Stimulated activated CD4-positive, alpha-beta T cell treated with anti-CD3 and anti-CD28 coated beads, Interleukin-1b, Interleukin-23, amount 100 ng/mL, for 1 hour (primary cell): ENCODE measurements at places on chromosomes 5 and 9.

DNA sequence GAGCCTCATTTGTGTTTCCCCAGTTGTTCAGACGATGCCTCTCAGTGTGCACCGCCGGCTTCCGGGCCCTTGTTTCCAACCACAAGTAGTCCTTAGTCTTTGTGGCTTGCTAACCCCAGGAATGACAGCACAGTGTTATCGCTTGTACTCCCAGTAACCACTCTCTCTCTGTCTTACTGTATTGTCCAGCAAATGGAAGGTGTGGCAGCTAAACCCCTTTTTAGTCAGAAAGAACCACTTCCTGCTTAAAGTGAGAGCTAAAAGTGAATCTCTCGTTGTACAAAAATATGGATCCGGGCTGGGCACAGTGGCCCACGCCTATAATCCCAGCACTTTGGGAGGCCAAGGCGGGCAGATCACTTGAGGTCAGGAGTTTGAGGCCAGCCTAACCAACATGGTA lies 61.3 kb downstream of the ENC1 start:
- DNase-seq, result no peak

GRCh38 chr9:93690618-93691017 lies 114.2 kb downstream of the PHF2 start:
- no peak for DNase-seq

DNA sequence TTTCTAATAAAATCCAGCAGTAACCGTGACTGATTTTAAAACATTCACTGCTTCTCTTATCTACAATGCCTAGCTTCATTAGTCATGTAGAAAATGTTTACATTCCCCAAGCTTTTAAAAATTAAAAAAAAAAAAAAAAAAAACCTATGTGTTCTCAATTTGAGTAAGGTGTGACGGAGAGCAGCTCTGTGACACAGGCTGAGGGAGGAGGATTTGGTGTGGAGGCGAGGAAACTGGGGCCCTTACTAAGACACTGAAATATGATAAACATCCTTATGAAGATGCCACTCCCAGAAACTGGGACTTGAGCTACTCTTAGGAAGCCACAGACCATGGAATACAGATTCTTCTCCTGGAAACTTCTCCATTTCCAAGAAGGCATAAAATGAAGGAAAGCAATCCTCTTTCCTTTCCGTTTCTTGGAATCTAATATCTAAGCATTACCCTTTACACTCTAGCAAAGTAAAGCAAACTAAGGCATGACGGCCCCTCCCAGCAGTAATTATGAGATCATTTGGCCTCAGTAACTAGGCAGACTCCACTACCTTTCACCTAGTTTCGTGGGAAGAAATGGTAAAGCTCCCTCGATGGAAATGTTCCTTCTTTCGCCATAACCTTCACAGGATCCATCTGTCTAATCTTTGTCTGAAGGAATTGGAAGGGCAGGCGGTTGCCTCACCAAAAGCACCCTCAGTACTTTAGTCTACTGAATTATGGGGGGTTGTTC lies 23.5 kb downstream of the GRAMD2B start:
- no peak for DNase-seq

DNA sequence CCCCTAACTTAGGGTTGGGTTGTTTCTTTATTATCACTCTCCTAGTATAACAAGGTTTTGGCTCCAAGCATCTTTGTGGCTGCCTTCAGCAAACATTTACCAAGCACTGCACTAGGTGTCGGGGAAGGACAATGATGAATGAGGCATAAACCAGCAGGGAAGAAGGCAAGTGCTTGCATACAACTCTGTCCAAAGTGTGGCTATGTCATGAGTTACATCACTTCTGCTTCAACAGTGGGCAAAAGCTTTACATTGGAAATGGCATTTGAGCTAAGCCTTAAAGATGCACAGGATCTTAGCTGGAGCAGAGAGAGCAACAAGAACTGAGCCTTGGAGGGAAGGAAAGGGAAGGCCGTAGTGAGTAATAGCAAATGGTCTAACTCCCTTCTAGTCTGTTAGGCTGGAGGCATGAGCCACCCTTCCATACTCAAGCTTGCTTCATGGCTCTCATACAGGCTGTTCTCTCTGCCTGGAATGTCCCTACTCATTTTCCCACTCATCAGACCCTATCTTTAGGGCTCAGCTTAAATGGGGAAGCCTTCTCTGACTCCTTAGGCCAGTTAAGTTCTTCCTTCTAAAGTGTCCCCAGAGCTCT lies 121.8 kb downstream of the SEMA6A start:
- no peak for DNase-seq

DNA sequence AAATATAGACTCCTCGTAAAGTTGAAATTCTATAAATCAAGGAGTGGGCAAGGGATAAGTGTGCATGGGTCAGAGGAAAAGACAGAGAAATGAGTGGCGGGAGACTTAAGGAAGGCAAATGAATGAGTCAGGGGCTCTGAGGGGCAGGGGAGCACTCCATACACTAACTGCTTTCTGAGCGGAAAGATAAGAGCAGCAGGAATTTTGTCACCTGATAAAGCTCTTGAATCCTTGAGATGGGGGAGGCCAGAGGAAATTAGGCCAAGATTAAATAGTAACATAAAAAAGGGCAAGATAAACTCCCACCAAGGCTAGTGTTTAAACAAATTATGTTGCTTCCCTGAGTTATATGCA lies 191.0 kb upstream of the S1PR3 start:
- DNase-seq, result no peak

DNA sequence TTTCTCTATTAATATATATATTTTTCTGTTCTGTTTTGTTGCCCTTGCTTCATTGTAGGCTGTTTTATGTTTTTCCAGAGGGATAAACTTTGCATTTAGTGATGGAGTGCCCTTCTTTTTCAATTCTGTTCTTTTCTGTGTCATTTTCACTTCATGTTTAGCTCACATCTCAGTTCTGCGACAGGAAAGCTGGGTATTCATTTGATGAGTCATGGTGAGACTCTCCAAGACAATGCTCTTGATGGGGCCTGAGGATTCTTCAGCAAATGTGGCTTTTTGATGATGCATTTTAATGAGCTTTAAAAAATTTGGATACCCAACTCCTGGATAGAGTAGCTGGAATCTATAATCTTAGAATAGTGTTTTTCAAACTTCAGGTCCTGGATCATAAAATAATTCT lies 56.5 kb upstream of the SPATA31D4 start:
- DNase-seq, result no peak

GRCh38 chr9:90552317-90552716 lies 90.3 kb downstream of the DIRAS2 start:
- DNase-seq, result no peak

GRCh38 chr9:93079371-93079770 lies 16.6 kb upstream of the CARD19 start:
- DNase-seq, result no peak

DNA sequence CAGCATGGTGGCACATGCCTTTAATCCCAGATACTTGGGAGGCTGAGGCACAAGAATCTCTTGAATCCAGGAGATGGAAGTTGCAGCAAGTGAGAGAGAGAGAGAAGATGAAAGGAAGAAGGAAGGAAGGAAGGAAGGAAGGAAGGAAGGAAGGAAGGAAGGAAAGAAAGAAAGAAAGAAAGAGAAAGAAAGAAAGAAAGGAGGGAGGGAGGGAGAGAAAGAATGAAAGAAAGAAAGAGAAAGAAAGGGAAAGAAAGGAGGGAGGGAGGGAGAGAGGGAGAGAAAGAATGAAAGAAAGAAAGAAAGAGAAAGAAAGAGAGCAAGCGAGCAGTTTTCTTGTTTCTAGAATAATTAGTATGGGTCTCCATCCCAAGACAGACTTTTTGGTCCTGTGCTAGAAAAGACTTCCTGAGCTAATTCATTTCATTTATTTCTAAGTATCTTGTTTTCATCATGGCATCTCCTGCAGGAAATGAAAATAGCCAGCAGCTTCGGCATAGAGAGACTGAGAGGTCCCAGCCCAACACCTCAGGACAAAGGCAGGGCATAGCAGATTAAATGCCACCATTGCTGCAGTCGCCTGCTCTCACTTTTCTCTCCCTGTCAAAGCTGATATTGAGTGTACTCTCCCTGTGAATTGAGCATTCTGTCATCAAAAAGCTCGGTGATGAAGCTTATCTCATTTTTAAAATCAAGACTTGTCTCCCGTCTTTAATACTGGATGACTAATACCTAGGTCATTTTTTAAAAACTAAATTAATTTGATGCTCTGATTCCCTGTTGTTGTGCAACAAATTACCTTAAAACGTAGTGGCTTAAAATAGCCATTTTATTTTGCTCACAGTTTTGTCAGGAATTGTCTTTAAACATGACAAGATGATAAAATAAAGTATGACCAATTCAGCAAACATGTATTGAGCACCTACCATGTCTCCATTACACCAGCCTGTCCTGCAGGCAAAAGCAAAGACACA lies 91.8 kb upstream of the ADRA1B start:
- no peak for DNase-seq

- no peak for DNase-seq
These were observed 19.1 kb upstream of the QSOX2 start for GRCh38 chr9:136264441-136265405.

DNA sequence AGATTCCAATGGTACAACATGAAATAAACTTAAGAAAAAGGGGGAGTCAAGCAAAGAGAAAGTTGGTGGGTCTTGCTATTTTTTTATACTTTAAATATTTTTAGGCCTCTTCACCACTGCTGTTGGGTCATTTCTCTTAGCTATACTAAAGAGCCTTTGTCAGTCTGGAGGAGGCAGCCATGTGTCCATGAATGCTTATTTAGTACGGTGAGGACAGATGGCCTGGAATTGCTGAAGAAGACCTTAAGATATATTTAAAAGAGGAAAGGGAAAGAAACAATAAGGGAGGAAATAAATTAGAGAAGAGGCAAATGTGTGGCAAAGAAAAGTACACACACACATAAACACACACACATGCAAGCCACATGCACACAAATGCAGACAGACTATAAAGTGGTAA lies 560.5 kb upstream of the MEF2C start:
- no peak for DNase-seq

GRCh38 chr5:152397581-152397980 lies 7.5 kb downstream of the NMUR2 start:
- no peak for DNase-seq

GRCh38 chr5:108437425-108437824 lies 55.5 kb upstream of the FBXL17 start:
- no peak for DNase-seq
